ENCODE measurements at places on chromosomes 16 and 17.

DNA sequence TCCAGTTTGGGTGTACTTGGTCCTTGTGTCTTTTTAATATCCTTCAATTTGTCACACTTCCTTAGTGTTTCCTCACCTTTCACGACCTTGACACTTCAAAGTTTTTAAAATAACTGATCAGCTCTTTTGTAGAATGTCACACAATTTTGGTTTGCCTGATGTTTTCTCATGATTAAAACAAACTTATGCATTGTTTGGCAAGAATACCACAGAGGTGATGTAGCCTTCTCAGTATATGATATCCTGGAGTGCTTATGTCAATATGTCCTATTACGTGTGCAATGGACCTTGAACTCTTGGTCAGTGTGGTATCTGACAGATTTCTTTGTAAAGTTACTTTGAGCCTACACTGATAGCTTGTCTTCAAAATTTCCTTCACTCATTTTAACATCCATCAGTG is 297.4 kb downstream of the CNTNAP4 start:
- DNase-seq, result no peak

GRCh38 chr17:51805765-51806164 is 352.7 kb downstream of the CA10 start:
- no peak for DNase-seq

- DNase-seq, result no peak
Observed at GRCh38 chr17:45936610-45937009, 42.3 kb downstream of the MAPT start.

DNA sequence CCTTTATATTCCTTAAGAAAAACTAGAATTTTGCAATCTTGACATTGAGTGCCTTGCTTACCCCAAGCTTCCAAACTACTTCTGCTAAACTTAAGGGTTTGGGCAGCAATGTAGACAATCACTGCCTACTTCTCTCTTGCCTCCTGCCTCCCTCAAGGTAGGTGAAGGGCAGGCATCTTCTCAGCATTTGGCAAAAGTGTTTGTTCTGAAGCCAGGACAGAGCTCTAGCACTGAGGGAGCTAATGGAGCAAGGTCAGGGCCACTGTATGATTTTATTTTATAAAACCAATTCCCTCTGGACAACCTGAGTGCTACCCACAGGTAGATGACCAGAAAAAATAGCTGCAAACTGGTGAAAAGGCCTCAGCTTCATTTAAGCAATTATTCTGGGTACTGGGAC is 111.8 kb downstream of the IRX3 start:
- no peak for DNase-seq

GRCh38 chr16:67055712-67056487 is 27.0 kb downstream of the CBFB start:
- no peak for DNase-seq

DNA sequence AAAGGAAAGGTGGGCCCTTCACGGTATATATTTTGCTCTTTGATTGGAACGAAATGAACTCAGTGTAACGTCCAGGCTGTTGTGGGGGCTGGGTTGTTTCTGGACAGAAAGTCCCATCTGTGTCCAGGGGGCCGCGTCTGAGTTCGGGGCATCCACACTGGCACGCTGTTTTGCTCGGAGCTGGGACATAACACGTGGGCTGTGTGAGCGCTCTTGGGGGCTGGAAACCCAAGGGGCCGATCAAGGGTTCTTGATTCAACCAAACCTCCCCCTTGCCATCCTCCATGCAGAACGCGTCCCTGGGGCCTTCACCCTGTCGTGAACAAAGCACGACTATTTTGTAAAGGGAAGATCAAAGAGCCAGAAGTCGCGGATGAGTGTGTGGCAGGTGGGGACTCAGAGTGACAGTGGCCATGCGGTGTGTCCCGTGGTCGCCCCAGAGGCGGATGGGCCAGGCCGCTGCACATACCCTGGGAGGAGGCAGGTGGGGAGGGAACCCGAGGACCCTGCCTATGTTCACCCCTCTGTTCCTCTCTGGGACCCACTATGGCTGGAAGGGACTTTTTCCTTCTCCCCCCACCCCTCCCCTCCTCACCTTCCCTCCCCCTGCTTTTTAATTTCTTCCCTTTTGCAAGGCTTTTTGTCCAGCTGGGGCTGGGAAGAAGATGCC is 387.2 kb downstream of the SEC14L1 start:
- DNase-seq, result no peak

GRCh38 chr16:50372611-50373344 is 4.0 kb upstream of the BRD7 start:
- no peak for DNase-seq

GRCh38 chr16:53056392-53056881 is 1.6 kb downstream of the CHD9 start:
- DNase-seq, result no peak

All from activated CD4-positive, alpha-beta T cell treated with anti-CD3 and anti-CD28 coated beads, Interleukin-2, amount 50 U/mL, for 48 hours (primary cell).